ENCODE measurements at places on chromosomes 4 and X.

- DNase-seq = no peak
These were observed 327.8 kb downstream of the PDGFC start for GRCh38 chr4:156643826-156644225.

DNA sequence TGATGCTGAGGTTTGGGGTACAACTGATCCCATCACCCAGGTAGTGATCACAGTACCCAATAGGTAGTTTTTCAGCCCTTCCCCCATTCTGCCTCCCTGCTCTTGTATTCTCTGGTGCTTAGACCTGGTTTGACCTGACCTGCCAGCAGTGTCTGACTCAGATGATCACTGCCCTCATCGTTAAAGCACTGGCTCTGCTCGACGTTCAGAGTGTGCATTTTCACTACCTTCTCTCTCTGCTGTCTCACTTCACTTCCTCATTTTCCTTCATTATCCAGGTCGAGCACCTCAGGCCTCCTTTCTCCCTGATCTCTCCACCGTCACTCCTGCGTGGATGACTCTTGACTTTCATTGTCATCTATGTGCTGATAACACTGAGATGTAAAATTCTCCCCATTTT lies 83.6 kb downstream of the PARM1 start:
- no peak for DNase-seq

DNA sequence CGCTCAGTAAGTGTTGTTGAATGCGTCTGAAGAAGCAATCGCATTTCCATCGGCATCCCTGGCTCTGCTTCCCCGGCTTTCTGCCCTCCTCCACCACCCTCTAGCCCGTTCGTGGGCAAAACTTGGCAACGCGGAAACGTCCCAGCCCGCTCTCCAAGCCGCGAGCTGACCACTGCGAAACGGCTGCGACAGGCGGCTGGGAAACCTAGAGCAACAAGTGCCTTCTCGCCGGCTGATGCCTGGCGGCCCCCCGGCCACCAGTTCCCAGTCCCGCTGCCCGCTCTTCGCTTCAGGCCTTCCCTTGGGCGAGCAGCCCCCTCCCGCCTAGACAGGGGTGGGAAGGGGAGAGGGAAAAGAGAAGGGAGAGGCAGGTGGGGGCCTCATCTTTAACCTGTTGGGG lies 837 bp downstream of the CITED1 start:
- no peak for DNase-seq

DNA sequence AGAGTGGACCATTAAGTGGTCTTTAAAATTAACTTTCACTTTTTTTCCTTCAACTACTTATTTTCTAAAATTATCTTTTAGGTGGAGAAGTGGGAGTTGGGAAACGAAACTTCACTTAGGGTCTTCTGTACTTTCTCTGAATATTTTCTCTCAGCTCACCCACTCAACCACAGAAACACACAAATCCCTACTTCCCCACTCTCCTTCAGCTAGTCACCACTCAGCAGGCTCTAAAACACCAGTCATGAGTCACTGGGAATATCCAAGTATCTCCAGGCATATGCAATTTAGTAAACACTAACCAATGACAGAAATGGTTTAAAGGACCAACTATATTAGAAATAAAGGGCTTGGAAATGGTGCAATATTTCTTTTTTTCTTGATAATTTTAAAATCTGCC lies 153.0 kb upstream of the RPS6KA6 start:
- DNase-seq = no peak

GRCh38 chr4:61462451-61463326 lies 262.6 kb downstream of the ADGRL3 start:
- no peak for DNase-seq

DNA sequence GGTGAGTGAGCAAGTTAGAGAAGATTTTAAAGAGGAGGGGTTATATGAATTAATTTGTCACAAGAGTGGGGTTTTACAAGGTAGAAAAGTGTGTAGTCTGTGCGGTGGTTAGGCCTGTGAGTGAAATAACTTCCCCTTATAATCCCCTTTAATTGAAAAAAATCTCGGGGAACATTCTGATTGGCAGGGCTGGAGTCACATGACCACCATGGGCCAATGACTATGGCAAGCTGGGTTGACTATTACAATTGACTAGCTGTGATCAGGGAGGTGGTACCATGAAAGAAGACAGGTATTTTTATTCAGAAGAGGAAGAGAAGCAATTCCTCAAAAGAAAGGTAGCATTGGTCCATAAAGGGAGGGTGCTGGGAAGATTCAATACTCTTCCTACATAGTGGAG lies 27.0 kb upstream of the CD38 start:
- DNase-seq = no peak

DNA sequence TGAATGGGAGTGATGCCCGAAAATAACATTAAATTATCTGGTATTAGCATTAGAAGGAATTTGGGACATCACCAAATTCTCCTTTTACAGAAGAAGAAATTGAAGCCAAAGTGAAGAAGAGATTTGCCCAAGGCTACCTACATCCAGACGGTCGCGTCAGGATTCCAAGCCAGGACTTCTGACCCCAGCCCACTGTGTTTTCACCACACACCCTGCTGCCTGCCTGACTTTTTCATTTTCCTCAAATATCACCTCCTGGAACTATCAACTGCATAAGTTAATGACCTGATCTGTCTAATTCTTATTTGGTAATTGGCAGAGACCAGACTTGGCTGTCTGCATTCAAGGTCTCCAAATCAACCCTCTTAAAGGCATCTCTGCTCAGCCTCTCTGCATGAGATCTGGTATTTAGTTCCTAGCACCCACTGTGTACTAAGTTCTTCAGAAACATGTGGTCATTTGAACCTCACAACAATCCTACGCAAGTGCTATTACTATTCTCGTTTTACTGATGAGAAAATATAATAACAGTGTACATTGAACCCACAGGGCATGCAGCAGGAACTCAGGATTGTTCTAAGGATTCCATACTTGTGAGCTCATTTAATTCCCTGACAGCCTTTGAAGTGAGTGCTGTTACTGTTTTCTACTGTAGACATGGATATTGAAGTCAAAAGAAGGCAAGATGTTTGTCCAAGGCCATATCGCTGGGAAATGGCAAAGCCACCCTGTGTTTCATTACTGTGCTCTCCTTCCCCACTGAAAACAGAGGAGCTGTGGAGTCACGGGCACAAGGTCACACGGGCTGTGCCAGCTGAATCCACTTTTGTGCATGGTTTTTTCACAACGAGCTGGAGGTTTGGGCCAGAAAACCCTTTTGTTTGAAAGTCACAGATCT lies 195.2 kb upstream of the C1QTNF7 start:
- no peak for DNase-seq

GRCh38 chr4:165288639-165289422 lies 38.6 kb upstream of the MSMO1 start:
- no peak for DNase-seq

Data from activated naive CD4-positive, alpha-beta T cell treated with anti-CD3 and anti-CD28 coated beads, Interleukin-2, amount 50 U/mL, for 72 hours (primary cell).